ENCODE measurements at places on chromosomes 13 and 19.
A peak's percentile ranks its signal among the peaks of the same experiment; 100 is the strongest.

DNA sequence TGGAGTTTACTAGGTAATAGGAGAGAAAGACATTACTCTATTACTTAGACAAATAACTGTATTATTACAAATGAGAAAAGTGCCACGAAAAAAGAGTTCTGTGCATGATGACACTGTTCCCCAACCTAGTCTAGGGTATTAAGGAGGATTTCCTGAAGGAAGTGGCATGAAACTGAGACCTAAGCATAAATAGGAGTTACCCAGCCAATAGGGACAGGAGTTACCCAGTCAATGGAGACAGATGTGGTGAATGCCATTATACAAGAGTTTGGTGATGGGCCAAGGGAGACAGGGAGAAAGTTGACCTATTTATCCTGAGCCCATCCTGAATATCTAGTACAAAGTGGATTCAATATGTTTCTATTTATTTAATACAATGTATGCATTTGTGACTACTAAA is 65.4 kb downstream of the KL start:
- DNase-seq, result no peak
- no peak overlapping the region for H3K27ac ChIP-seq
- no peaks in the 10 kb centered on the region for H3K4me1 ChIP-seq

- no peaks in the 10 kb centered on the region for H3K36me3 ChIP-seq
- peak overlapping the region; percentile 4 for H3K4me3 ChIP-seq
- H3K4me1 ChIP-seq, result no peaks in the 10 kb centered on the region
- no peak overlapping the region for H3K27ac ChIP-seq
- no peak for DNase-seq
These were observed 95.2 kb upstream of the CLDN10 start for GRCh38 chr13:95457294-95457693.

DNA sequence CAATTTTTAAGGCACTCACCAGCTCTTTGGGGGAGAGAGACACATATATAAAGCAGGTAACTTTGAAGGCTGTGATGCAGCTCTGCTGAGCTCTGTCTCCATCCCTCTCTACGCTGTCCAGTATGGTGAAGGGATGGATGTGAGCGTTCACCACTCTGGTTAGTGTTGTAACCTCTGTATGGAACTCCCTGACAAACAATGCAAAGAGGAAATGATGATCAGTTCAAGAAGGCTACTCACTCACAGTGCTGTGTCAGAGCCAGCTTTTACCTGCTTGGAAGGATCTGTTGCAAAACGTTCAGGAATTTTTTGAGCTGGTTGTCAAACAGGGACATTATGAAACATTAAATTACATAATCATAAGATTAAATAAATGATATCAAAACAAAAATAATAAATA is 90.8 kb upstream of the SLC10A2 start:
- H3K27me3 ChIP-seq, result no peaks in the 10 kb centered on the region
- H3K4me1 ChIP-seq, result no peaks in the 10 kb centered on the region
- H3K27ac ChIP-seq, result no peak overlapping the region
- no peaks in the 10 kb centered on the region for H3K36me3 ChIP-seq

GRCh38 chr19:7986321-7987113 is 18.9 kb downstream of the ELAVL1 start:
- no peaks in the 10 kb centered on the region for H3K27me3 ChIP-seq
- peak overlapping the region; percentile 15 for H3K27ac ChIP-seq
- DNase-seq, result no peak
- H3K36me3 ChIP-seq, result peaks cover 39% of the 10 kb centered on the region

DNA sequence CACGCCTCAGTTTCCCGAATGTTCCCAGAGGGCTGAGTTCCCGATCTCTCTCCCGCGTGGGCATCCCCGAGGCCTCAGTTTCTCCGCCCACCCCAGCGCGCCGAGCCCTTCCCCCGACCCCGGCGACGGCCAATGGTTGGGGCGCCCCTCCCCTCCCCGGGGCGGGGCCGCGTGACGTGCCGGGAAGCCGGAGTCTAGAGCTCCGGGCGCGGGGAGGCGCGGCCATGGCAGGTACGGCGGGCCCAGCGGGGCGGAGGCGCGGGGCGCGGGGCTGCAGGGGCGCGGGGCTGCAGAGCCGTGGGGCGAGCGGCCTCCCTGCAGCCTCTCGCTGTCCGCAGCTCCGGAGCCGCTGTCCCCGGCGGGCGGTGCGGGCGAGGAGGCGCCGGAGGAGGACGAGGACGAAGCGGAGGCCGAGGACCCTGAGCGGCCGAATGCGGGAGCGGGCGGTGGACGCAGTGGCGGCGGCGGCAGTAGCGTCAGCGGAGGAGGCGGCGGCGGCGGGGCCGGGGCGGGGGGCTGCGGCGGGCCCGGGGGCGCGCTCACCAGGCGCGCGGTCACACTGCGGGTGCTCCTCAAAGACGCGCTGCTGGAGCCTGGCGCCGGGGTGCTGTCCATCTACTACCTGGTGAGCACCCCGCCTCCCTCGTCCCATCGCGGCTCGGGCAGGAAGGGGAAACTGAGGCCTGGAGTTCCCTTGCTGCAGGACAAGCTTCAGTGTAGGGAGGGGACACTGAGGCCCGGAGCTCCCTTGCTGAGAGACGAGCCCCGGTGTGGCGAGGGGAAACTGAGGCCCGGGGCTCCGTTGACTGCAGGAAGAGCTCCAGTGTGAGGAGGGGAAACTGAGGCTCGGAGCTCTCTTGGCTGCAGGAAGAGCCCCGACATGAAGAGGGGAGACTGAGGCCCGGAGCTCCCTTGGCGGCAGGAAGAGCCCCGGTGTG is at the start of gene MPND:
MPND (plus strand) TSS at position 193 of the 938 bp plus-strand sequence; CDS start at position 225, 32 bp downstream.
- DNase-seq, result peak; percentile 92
- H3K27ac ChIP-seq, result peak within 1 kb of the TSS; percentile 77
- peak within 1 kb of the TSS; percentile 85 for H3K4me3 ChIP-seq
- H3K4me1 ChIP-seq, result peaks cover 17% of the 10 kb centered on the region
- H3K36me3 ChIP-seq, result peaks cover 22% of the 10 kb centered on the region

DNA sequence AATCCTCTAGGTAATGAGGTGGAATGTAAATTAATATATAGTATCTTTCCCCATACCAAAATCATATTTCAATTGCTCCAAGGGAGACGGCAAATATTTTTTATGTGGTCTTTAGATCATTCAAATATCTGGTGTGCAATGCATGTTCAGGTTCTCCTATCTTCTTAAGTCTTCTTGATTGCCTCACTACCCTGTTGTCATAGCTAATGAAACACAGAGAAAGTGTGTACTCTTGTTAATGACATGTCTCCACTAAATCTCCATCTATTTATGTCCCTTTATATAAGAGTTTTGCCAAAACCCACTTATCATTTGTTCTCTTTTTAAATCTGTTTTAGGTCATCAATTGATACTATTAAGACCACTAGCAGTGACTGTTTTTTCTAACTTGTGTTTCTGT is 6.6 kb downstream of the STARD13 start:
- DNase-seq, result no peak
- H3K27me3 ChIP-seq, result peaks cover 24% of the 10 kb centered on the region
- no peaks in the 10 kb centered on the region for H3K4me1 ChIP-seq
- H3K36me3 ChIP-seq, result no peaks in the 10 kb centered on the region
- H3K27ac ChIP-seq, result no peak overlapping the region
- H3K4me3 ChIP-seq, result no peak overlapping the region

GRCh38 chr19:45476304-45476703 is 8.5 kb downstream of the FOSB start:
- no peaks in the 10 kb centered on the region for H3K27me3 ChIP-seq
- H3K27ac ChIP-seq, result peak overlapping the region; percentile 100
- peaks cover 92% of the 10 kb centered on the region for H3K36me3 ChIP-seq

- no peaks in the 10 kb centered on the region for H3K27me3 ChIP-seq
- peaks cover 43% of the 10 kb centered on the region for H3K4me1 ChIP-seq
- DNase-seq, result no peak
- H3K4me3 ChIP-seq, result no peak overlapping the region
These were observed 2.7 kb downstream of the ZNF709 start for GRCh38 chr19:12481781-12482508.

DNA sequence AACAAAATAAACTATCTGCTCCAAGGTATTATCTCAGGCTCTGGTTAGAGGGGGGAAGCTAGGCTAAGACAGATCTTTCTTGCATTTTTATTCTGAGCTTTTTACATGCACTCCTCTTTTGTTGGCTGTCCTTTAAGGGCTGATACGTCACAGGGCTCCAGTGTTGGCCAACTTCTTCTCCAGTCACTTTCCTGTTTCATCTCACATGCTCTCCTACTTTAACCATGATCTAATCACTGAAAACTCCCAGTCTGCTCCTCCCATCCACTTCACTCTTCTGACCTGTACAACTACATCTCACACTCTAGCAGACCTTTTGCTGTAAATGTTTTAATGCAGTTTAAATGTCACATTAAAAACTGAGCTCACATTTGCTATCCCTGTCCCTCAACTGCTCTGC is 510.0 kb upstream of the KLF12 start:
- no peak overlapping the region for H3K27ac ChIP-seq
- H3K4me1 ChIP-seq, result peaks cover 4% of the 10 kb centered on the region
- no peak for DNase-seq

- peaks cover 4% of the 10 kb centered on the region for H3K36me3 ChIP-seq
- no peak overlapping the region for H3K4me3 ChIP-seq
- peaks cover 51% of the 10 kb centered on the region for H3K27me3 ChIP-seq
These were observed 9.9 kb upstream of the ZNF90 start for GRCh38 chr19:20067943-20068342.

- H3K4me1 ChIP-seq, result peaks cover 37% of the 10 kb centered on the region
- H3K4me3 ChIP-seq, result peak within 1 kb of the TSS; percentile 73
- peak within 1 kb of the TSS; percentile 92 for H3K27ac ChIP-seq
- peaks cover 41% of the 10 kb centered on the region for H3K36me3 ChIP-seq
- H3K27me3 ChIP-seq, result no peaks in the 10 kb centered on the region
- DNase-seq, result peak; percentile 97
These were observed at the start of gene AP1M1 for GRCh38 chr19:16197622-16198369. AP1M1 (plus strand) TSS chr19:16197911; CDS start chr19:16198027, 116 bp downstream.

DNA sequence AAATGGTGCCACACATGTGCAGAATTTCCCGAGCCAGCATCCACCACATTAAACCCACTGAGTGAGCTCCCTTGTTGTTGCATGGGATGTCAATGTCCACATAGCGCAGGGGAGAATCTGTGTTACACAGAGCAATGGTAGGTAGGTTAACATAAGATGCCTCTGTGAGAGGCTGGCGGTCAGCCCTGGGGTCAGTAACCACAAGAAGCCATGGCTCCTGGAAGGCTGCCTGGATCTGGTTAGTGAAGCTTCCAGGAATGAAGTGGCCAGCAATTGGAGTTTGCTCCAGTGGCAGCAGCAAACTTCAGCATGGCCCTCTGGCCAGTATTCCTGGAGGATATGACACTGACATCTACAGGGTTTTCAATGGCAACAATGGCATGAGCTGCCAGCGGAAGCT is 37.0 kb upstream of the PCDH9 start:
- H3K4me3 ChIP-seq, result no peak overlapping the region
- no peak for DNase-seq
- H3K4me1 ChIP-seq, result no peaks in the 10 kb centered on the region
- no peaks in the 10 kb centered on the region for H3K27me3 ChIP-seq

- no peak for DNase-seq
- no peak overlapping the region for H3K27ac ChIP-seq
- no peak overlapping the region for H3K4me3 ChIP-seq
- peaks cover 16% of the 10 kb centered on the region for H3K27me3 ChIP-seq
- no peaks in the 10 kb centered on the region for H3K4me1 ChIP-seq
These were observed 57.8 kb downstream of the CCDC70 start for GRCh38 chr13:51919531-51919930.

DNA sequence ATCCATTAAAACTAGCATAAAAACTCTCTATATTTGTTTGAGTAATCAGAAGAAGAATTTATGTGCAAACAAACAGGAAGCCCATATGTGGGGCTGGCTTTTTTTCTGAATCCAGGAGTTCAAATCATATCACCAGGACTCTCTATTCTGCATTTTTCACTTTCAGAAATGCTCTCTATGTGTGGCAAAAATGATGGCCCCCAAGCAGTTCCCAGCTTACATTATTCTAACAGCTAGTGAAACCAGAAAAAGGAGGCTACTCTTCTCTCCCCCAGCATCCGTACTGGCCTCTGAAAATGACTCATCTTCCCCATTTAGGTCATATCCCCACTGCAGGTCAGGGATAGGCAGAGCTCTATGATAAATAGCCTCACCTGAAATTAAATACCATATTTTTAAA is 20.4 kb downstream of the RBM26 start:
- peaks cover 6% of the 10 kb centered on the region for H3K36me3 ChIP-seq
- H3K27ac ChIP-seq, result no peak overlapping the region

DNA sequence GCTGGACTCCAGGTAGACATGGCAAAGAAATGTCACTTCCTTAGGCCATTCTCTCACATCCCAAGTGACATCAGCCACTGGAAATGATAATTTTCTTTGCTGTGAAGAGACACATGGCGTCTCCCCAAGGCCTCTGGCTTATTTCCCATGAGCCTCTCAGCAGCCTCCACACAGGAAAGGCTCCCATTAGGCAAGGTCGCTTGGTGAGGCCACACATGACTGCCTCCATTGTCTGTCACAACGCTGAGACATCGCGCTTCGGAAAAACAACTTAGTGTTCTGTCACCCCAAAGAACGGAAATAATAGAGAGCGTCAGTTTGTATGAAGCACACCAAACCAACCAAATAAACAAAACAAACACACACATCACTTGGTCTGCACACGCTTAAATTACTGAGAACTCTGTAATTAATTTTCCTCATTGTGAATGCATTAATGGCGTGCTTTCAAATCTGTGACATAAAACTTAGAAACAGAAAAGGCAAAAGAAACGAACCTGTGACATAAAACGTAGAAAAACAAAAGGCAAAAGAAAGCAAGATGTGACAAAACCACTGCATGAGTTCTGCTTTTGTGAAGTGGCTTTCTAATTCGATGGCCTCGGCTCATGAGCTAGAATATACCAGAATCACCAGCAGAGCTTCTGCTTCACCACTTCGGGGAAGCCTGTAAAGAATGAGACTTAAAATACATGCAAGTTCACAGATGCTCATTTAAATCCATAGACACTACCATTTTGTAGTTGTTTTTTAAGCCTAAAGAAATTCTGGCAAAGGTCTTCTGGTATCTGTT is 404.2 kb upstream of the SGCG start:
- no peak for DNase-seq
- no peak overlapping the region for H3K4me3 ChIP-seq

DNA sequence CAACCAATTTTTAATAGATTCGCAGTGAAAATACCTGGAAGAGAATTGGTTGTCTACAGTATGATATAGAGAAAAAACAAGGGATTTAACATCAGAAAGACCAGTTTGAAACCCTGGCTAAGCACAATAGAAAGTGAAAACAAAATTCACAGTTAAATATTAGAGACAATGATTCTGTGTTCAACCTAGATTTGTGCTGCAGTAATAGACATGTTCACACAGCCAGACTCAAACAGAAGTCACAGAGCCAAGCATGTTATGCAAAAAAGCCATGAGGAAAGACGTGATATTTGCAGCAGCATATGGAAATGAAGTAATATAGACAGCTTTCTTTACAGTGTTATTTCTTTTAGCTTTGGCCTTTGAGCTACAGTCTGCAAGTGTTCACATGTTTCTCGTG is 48.1 kb downstream of the SCEL start:
- no peak overlapping the region for H3K4me3 ChIP-seq
- H3K27me3 ChIP-seq, result peaks cover 15% of the 10 kb centered on the region
- no peaks in the 10 kb centered on the region for H3K36me3 ChIP-seq
- DNase-seq, result no peak
- H3K4me1 ChIP-seq, result no peaks in the 10 kb centered on the region
- H3K27ac ChIP-seq, result no peak overlapping the region

- H3K27ac ChIP-seq, result no peak overlapping the region
- H3K27me3 ChIP-seq, result no peaks in the 10 kb centered on the region
- no peak overlapping the region for H3K4me3 ChIP-seq
- no peaks in the 10 kb centered on the region for H3K4me1 ChIP-seq
- no peaks in the 10 kb centered on the region for H3K36me3 ChIP-seq
- DNase-seq, result no peak
These were observed 102.0 kb downstream of the SLITRK1 start for GRCh38 chr13:83780227-83780626.
